ENCODE measurements at places on chromosomes 4 and X. TPM values are rescaled to one million over a fixed set of nuclear protein-coding genes. Genes with fewer than 3 reads are reported as not detected.

GRCh38 chrX:39774774-39775328 is 322.9 kb downstream of the BCOR start:
- H3K27me3 ChIP-seq: no peaks in the 10 kb centered on the region
- no peaks in the 10 kb centered on the region for H3K36me3 ChIP-seq
- peaks cover 14% of the 10 kb centered on the region for H3K4me1 ChIP-seq

GRCh38 chr4:47538111-47538824 is 53.2 kb downstream of the ATP10D start:
- no peaks in the 10 kb centered on the region for H3K27me3 ChIP-seq
- H3K36me3 ChIP-seq: peaks cover 30% of the 10 kb centered on the region
- no peak overlapping the region for H3K4me3 ChIP-seq
- peaks cover 24% of the 10 kb centered on the region for H3K4me1 ChIP-seq
- no peak overlapping the region for H3K27ac ChIP-seq
- DNase-seq: no peak

The CHST7 gene
- total RNA-seq: 0.74 TPM

DNA sequence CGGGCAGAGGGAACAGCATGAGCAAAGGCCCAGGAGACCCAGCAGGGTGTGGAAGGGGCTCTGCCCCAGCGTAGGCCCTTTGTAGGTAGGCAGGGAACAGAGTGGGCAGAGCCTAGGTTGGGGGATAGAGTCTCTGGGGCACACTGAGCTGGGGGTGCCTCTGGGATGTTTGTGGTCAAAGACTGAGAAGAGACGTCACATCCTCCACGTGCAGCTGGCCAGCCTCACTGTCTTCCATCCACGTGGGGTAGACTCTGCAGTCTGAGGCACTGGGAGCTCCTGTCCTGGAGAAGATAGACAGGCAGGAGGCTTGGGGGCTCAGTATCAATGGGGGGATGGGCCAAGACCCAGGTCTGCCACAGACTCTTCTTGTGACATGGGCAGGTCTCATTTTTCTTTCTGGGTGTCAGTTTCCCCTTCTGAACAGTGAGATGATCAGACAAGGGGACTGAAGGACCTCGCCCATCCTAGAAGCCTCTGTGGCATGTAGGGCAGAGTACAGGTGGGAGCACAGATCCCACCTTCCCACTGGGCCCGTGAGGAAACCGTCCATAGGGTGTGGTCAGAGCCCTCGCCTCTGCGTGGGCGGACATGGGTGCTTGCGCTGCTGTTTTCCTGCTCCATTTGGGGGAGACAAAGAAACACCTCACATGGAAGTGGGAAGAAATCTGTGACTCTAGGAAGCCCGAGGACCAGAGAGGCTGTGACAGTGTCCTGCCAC is 22.9 kb downstream of the WFS1 start:
- H3K4me1 ChIP-seq: no peaks in the 10 kb centered on the region
- no peaks in the 10 kb centered on the region for H3K27me3 ChIP-seq
- no peak overlapping the region for H3K27ac ChIP-seq
- H3K4me3 ChIP-seq: no peak overlapping the region

- peaks cover 2% of the 10 kb centered on the region for H3K4me1 ChIP-seq
- no peak overlapping the region for H3K4me3 ChIP-seq
- no peak for DNase-seq
- no peak overlapping the region for H3K27ac ChIP-seq
- no peaks in the 10 kb centered on the region for H3K27me3 ChIP-seq
These were observed 79.9 kb upstream of the EGFL6 start for GRCh38 chrX:13489454-13489853.

DNA sequence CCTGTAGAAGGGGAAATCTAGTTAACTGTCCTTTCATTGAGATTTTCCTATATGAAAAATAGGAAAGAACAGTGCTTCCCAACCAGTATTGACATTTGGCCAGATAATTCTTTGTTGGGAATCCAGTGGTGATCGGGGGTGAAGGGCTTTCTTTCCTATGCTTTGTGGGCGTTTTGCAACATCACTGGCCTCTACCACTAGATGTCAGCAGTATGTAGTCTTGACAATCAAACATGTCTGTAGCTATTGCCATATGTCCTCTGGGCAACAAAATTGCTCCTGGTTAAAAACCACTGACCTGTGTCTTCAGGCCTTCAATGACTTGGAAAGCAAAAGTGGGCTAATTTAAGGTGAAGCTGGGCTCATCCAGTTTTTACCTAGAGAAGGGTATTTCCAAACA is 658.5 kb downstream of the DACH2 start:
- H3K27ac ChIP-seq: no peak overlapping the region
- H3K4me1 ChIP-seq: no peaks in the 10 kb centered on the region
- H3K27me3 ChIP-seq: no peaks in the 10 kb centered on the region
